ENCODE measurements at places on chromosomes 7 and 10.

- no peak for DNase-seq
These were observed 53.9 kb downstream of the SYPL1 start for GRCh38 chr7:106057962-106058927.

DNA sequence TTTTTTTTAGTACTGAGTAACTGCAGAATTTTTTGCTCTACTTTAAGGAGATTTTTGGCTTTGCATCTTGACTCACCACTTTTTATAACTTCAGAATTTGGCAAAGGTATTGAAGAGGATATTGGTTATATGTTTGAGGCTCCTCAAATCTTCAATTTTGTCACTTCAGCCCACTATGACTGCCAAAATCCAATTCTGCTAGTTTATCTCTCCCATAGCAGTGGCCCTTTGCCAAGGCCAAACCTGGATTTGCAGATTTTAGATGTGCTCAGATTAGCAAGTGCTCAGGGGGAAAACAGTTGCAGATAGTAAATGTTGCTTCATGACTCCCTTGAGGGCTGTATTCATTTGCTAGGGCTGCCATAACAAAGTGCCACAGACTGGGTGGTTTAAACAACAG is 427.5 kb downstream of the ADRA2A start:
- no peak for DNase-seq

- DNase-seq = no peak
These were observed 22.4 kb upstream of the FAM13C start for GRCh38 chr10:59384761-59385160.

- DNase-seq = no peak
These were observed 87.9 kb downstream of the PAXIP1 start for GRCh38 chr7:154914996-154915380.

DNA sequence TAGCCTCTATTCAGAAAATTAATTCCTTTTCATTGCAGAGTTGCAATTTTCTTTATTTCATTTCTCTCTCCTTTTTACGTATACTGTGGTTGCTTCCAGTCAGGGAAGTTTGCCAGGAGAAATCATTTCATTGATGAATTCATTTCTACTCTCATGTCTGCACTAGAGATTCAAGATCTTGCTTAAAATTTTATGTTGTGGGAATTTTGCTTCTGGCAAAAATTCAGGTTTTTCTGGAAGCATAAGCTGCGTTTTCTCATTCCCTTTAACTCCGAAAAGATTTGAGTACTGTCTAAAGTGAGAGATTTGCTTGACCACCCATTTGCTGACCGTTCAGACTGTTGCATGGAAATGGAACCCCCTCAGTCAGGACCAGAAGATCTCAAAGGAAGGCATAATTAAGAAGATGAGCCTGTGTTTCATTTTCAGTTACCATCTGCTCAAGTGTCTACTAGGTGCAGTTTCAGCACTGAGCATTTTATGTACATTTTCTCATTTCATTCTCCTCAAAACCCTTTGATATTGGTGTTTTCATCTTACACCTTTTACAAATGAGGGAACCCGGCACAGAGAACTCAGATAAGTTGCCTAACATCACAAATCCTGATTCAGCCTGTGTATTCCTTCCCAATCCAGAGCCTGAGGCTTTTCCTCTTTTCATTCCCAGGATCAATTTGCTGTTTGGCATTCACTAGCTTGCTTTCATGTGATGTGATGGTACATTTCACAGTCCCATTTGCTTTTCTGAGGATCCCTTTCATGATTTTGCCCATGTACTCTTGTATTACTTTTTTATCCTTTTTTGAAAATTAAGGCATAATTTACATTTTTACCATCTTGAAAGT is 3.9 kb downstream of the PTPRZ1 start:
- no peak for DNase-seq

DNA sequence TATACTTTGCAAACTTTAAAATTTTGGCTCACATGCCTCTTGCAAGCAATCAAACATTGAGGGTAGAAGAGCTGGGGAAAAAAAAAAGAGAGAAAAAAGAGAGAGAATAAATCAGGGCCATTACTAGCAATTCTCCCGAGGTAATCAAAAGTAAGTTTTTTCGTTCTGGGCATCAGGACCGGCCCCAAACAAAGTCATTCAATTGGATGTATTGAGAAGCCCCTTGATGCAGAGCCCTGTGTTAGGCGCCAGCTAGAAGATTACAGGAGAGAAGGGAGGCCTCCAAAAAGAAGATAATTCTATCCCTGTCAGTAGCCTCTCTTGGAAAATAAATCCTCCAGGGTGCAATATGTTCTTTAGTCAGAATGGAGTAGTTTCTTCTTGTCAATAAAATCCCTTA is 2.2 kb upstream of the CTNNA3 start:
- DNase-seq = no peak

GRCh38 chr10:33132626-33133025 is 174.6 kb upstream of the ITGB1 start:
- no peak for DNase-seq

DNA sequence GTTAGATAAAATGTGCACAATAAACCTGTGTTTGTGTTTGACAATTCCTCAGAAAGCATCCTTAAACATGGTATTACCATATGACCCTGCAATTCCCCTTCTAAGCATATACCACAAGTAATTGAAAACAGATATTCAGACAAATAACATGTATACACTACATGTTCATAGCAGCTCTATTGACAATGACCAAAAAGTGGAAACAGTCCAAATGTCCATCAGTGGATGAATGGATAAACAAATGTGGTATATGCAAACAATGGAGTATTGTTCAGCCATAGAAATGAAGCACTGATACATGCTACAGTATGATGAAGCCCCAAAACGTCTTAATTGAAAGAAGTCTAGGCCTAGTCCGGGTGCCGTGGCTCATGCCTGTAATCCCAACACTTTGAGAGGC is 280.1 kb downstream of the OTUD1 start:
- no peak for DNase-seq

- DNase-seq = no peak
These were observed 553.3 kb downstream of the TFEC start for GRCh38 chr7:115477193-115477651.

GRCh38 chr10:89954061-89954460 is 252.7 kb downstream of the KIF20B start:
- DNase-seq = peak; percentile 2

DNA sequence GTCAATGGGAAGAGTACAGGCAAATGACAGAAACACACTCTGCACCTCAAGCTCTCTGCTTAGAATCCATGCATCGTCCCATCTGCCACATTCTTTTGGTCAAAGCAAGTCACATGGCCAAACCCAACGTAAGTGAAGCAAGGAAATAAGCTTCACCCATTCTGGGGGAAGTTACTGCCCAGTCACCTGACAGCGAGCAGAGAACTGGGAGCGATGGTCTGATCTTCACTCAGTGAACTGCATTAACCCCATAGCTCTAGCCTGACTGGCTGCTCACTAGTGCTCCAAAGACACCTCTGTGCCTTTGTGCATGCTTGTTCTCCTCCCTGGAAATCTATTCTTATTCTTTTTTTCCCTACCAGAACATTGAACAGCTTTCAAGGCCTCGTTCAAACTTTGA is 89.9 kb downstream of the APBB1IP start:
- no peak for DNase-seq

GRCh38 chr7:136964347-136964746 is 95.9 kb downstream of the CHRM2 start:
- DNase-seq = no peak

DNA sequence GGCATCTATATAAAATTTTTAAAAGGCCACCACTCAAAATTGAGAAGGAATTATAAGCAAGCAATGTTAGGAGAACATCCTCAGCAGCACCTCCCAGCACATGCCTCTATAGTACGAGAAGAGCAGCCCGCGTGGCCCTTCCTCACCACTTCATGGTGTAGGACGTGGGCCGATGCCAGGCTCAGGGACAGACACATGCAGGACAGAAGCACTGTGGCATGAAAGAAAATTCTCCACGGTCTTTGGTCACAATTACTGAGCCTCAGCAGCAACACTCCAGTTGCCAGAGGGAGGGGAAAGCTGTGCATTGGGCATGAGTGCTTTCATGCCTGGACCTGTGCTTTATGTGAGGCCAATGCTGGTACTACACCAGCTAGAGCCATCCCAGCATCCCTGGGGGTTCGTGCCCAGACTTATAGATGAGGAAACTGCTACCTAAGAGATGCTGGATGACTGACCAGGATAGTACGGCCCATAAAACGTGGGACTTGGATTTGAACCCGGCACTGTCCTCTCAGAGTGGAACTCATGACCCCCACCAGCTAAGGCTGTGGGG is 164.7 kb downstream of the ADAM12 start:
- DNase-seq = no peak

DNA sequence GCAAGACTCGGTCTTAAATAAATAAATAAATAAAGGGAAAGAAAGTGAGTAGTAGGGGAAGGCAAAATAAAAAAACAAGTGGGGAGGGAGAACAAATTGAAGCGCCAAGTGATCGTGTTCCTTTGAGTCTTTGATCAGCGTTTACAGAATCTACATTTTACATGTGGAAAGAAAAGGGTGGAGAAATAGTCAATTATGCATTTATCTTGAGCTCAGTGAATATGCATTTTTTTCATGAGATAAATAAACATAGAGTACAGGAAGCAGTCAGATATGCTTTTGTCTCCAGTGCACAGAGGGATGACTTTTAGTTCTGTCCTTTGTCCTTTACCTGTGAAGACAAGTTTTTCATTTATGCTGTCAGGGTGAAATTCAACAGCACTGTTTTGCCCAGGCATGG is 6.1 kb upstream of the GUSB start:
- DNase-seq = no peak

DNA sequence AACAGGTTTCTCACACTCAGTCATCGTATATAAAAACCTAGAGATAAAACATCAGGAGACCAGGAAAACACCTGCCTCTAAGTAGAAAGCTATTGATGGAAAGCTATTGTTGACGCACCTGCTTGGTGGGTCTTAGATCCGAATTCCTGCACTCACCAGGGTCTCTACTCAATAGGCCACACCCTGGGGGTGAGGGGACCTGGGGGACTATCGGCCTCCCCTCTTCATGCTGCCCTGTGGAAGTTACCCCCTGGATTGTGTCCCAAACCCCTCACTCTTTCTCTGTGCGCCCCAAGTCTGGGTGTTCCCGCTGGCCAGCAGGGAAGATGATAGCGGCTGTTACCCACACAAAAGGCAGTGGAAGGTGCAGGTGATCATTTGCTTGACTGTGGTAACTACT is 313.0 kb downstream of the WDR37 start:
- no peak for DNase-seq

GRCh38 chr10:132591166-132591971 is 53.8 kb downstream of the INPP5A start:
- no peak for DNase-seq

GRCh38 chr10:79488336-79488735 is 24.0 kb upstream of the EIF5AL1 start:
- peak; percentile 83 for DNase-seq

- DNase-seq = peak; percentile 23
These were observed 62.9 kb upstream of the FAM171A1 start for GRCh38 chr10:15433850-15434537.

GRCh38 chr10:18238870-18239485 is 98.8 kb downstream of the CACNB2 start:
- peak; percentile 37 for DNase-seq

- DNase-seq = no peak
These were observed 2.9 kb downstream of the KLF6 start for GRCh38 chr10:3782146-3782450.

GRCh38 chr7:64884085-64884912 is 18.8 kb upstream of the ZNF273 start:
- no peak for DNase-seq

- DNase-seq = no peak
These were observed 29.0 kb downstream of the JAKMIP3 start for GRCh38 chr10:132094581-132095234.

DNA sequence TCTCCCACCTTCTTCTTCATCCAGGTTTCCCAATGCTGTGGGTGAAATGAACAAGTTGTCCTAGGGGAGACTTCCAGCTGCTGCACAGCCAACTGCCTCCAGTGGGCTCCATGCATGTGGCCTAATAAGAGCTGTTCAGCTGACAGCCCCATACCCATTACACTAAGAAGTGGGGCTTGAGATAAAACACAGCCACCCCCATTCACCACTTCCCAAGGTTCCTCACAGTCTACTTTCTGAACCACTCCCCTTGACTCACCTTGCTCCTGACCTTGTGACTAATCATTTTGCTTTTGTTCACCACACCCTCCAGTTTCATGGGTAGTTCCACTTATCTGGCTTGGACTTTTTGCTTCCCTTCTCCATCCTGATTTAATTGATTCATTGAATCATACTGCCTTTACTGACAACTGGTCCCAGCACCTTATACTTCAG is 119.3 kb downstream of the CABCOCO1 start:
- DNase-seq = no peak

GRCh38 chr7:121853307-121853706 is 19.7 kb upstream of the PTPRZ1 start:
- no peak for DNase-seq

DNA sequence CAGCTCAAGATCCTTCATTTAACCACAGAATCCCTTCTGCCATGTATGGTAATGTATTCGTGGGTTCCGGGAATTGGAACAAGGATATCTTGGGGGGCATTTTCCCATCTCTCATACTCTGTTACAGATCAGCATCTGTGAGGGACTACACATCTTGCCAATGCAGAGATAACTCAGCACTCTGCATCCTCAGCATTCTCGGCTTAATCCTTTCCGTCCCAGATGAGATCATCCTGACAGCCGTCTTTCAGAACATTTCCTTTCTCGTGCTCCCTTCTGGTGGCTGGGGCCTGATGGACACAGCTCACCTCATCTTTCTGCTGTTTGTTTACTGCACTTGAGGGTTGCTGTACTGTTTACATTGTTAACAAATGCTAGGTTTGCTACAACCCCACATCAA is 25.3 kb downstream of the FKBP6 start:
- DNase-seq = no peak

DNA sequence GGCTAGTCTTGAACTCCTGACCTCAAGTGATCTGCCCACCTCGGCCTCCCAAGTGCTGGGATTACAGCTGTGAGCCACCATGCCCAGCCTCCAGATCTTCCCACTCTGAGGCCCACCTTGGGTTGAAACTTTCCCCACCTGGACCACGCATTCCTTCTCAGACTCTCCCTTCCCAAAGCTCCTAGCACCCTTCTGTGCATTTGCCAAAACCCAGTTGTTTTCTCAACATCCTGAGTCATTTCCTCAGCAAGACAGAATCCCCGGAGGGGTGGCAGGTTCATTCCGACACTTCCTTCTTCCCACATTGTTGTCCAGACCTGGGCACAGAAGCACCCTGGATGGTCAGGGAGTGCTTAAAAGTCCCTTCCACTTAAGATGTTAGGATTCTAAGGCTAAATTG is 28.9 kb downstream of the BAG3 start:
- peak; percentile 16 for DNase-seq

DNA sequence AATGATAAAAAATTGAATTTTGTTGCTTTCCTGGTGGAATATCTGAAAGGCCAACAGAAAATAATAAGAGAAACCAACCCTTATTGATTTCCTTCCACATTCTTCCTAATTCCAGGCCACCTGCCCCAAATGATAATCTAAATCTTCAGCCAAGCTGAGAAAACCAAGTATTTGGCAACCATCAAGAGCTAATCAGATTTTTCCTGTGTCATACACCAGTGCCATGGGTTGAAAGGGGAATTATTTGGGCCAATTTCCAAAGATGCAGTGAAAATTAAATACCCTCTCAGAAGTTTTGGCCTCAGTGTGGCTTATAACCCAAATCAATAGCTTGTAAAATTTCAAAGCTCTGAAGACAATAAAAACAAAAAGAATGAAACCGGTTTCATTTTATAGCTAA is 70.4 kb downstream of the DOCK4 start:
- no peak for DNase-seq
